Activated CD8-positive, alpha-beta memory T cell treated with anti-CD3 and anti-CD28 coated beads for 1 hour (primary cell): ENCODE measurements at places on chromosomes 5 and 9.

- DNase-seq: no peak
Measured at GRCh38 chr9:90147426-90147825, 495.2 kb downstream of the DIRAS2 start.

- DNase-seq: no peak
Measured at GRCh38 chr5:81552852-81553566, 159.1 kb upstream of the ACOT12 start.

DNA sequence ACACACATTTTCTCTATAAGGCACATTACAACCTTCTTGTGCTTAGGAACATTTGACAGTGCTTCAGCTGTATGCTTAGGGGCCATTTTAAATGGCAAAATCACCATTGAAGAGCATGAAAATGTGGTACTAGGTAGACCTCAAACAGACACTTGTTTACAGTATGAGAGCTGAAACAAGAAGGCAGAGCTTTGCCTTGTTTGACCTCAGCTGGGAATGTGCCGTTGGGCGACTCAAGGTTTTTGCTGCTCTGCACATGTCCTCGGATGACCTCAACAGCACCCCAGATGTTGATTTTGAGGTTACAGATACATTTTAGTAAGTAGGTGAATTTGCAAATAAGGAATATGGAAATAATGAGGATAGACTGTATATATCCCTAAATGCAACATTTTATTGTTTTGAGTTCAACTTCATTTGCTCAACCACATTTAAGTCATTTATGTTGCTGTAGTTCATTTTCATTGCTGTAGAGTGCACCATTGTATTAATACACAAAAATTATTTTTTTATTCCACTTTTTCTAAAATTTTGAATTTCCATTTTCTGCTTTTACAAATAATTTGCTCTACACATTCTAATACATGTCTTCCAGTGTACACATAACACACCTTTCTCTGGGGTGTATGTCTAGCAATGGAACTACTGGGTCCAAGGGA lies 206.8 kb downstream of the NR3C1 start:
- DNase-seq: no peak

DNA sequence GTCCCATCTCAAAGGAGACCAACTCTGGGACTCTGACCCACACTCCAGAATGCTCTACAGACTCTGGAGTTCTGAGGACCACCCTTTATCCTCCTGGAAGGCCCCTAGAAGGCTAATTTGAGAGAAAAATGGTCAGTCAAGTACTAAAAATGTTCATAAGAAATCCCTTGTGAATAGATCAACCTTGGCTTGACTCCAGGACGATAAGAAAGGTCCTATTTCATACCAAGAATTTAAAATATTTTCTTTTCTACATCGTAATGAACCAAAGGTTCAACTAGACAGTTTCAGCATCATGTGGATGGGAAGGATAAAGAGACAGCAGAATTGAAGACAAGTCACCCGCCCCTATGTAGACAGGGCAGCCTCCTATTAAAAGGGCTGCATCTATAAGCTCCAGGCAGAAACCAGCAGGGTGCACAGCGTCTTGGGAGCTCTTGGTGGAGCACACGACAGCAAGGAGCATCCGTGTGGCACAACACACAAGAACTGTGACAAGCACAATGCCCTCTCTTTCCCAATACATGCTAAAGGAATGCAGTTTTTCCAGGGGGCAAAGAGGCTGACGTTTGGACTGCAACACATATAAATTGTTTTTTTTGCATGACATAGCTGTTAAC lies 38.3 kb downstream of the RASEF start:
- DNase-seq: no peak
